Omental fat pad (tissue), 4 donors: ENCODE measurements at places on chromosomes 4 and X. TPM values are rescaled to one million over a fixed set of nuclear protein-coding genes. Genes with fewer than 3 reads are reported as not detected.

- DNase-seq = no peak
Observed at GRCh38 chr4:140993370-140993769, 139.9 kb downstream of the RNF150 start.

The XK gene
- total RNA-seq = 0.09 TPM

DNA sequence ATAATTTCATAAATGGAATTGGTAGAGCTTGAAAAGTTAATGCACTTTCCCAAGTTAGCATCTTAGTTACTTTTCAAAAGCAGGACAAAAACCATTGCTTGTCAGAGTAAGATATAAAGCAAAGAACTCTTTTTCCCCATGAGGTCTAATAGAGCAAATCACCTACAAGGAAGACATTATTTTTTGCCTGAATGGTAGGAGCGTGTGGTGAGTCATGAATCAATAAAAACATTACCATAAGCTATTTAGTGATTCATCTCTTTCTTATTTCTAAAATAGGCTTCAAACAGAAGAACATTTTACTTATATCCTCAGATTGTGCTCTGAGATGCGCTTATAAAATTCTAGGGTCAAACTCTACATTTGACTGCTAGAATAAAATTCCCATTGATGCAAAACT, 109.4 kb upstream of the GPRIN3 start:
- no peak for DNase-seq

The RTL5 gene
- 6.9 TPM for total RNA-seq

- no peak for DNase-seq
Observed at GRCh38 chrX:108159028-108159670, 67.6 kb downstream of the ATG4A start.

GRCh38 chr4:188639479-188640100, 500.3 kb downstream of the TRIML1 start:
- DNase-seq = no peak

- no peak for DNase-seq
Observed at GRCh38 chr4:15232366-15233263, 195.2 kb upstream of the C1QTNF7 start.

DNA sequence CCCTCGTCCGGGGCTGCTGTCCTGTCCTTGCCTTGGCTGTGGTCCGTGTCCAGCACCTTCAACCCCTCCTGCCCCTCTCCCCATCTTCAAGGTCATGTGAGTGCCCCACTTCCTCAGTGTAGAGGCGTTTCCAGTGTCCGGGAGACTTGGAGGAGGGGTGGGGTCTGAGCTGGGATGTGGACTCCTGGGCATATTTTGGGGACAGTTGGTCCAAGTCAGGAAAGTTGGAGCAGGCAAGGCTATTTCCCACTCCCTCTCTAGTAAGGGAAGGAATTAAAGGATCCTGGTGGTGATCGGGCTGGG, 3.0 kb downstream of the PCGF3 start:
- DNase-seq = no peak

- no peak for DNase-seq
Observed at GRCh38 chrX:111164728-111165127, 68.7 kb downstream of the PAK3 start.

GRCh38 chr4:7943211-7943610, 3.5 kb upstream of the AFAP1 start:
- no peak for DNase-seq

The CTAG1B gene
- not detected for total RNA-seq

The TMEM271 gene
- total RNA-seq = not detected

DNA sequence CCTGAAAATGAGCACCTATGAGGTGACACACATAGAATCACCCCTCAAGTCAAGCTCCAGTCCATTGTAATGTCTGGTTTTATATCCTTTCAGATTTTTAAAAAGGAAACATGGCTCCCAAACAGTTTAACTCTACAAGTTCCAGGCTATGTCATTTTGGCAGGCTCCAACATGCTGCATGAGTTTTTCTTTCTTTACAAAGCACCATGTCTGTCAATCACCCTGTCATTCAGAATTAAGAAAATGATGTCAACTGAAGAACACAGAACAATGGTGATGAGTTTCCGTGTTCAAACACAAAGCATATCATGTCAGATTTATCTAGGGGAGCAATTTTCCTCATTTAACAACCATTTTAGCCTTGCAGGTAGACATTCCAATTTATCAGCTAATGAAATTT, 106.5 kb downstream of the AMMECR1 start:
- no peak for DNase-seq

The ANOS1 gene
- 3.2 TPM for total RNA-seq

The RS1 gene
- total RNA-seq = not detected

The FRMD7 gene
- not detected for total RNA-seq

- no peak for DNase-seq
Observed at GRCh38 chr4:38610521-38610920, 53.5 kb upstream of the KLF3 start.

The LARP7 gene
- 34.2 TPM for total RNA-seq

GRCh38 chrX:129039176-129039575, 484.1 kb downstream of the SMARCA1 start:
- DNase-seq = no peak

The PRR32 gene
- not detected for total RNA-seq

- DNase-seq = no peak
Observed at GRCh38 chr4:110617646-110618580, 5.0 kb downstream of the PITX2 start.

DNA sequence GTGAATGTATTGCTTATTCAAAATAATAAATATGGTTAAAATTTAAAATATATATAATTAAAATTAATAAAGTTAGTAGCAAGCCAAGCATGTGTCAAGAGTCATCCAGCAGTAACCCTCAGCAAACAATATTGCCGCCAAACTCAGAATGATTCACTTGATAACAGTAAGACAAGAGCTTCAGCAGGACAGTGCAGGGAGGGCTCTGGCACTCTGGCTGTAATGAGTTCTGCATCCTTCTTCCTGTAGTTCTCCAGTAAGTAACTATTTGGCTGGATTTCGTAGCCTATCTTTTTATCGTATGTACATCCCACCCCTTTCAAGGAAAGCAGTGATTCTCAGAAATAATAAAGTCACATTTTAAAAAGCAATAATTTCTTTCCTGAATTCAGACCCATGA, 17.6 kb downstream of the OTUD6A start:
- no peak for DNase-seq

- no peak for DNase-seq
Observed at GRCh38 chrX:1561164-1561563, 24.2 kb upstream of the P2RY8 start.
